ENCODE measurements at places on chromosomes 5 and 9.

GRCh38 chr5:138978080-138978479 is 102.9 kb upstream of the LRRTM2 start:
- no peak for DNase-seq

DNA sequence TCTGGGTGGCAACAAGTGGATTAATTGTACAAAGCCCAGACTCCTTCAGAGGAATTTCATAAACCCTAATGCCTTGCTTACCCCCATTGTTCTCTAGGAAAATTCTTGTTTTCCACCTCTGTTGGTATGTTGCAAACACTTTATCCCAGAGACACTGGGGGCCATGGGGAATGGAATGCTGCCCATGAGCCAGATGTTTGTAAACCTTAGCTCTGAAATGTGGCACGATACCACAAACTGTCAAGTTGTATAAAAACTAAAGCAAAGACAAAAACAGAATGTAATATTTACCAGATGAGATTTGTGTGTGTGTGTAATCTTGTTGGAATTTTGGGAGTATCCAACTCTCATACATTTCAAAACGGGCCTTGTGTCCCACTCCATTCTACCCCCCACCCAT is 465.0 kb downstream of the EBF1 start:
- no peak for DNase-seq

- no peak for DNase-seq
These were observed 1162.5 kb upstream of the DMAC1 start for GRCh38 chr9:8962084-8962483.

GRCh38 chr5:140093866-140094265 is 20.0 kb upstream of the PURA start:
- DNase-seq = no peak

GRCh38 chr9:129313331-129313955 is 135.4 kb upstream of the IER5L start:
- no peak for DNase-seq

GRCh38 chr9:86279839-86280238 is 2.5 kb downstream of the ISCA1 start:
- DNase-seq = no peak

GRCh38 chr5:97923496-97923895 is 740.4 kb upstream of the RIOK2 start:
- no peak for DNase-seq

DNA sequence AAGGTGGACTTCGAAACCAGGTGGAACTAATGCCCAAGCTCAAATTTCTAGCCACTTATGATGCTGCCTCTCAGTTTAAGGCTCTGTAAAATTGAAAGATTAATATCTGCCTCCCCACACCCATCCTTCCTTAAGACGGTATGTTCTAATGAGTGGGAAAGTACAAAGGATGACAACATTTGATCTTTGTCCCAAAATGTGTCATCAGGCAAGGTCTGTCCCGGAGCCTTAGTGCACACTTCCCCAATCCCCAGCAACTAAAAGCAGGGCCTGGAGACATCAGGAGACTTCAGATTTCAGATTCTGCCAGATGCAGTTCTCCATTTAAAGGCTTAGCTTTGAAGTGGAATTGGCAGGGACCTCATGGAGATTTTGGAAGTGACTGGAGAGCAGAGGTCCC is 316.5 kb downstream of the ASTN2 start:
- DNase-seq = no peak

- DNase-seq = no peak
These were observed 5.6 kb upstream of the GZMA start for GRCh38 chr5:55096861-55097260.

- DNase-seq = peak; percentile 9
These were observed 1.0 kb upstream of the EFNA5 start for GRCh38 chr5:107671742-107672210.

DNA sequence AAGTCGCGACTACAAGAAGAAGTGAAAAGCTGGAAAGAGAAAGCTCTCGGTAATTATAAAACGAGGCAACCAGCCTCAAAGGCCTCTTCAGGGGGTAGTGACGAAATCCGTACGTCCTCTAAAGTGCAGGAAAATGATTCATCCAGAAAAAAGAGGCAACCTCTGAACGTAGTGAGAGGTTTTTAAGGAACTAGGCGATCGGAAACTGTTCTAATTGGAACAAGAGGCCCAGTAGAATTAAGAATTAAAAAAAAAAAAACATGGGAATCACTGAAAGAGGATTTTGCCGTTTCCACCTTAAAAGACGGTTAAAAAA is 1.0 kb downstream of the CSNK1A1 start:
- no peak for DNase-seq

GRCh38 chr5:96247708-96248107 is 185.3 kb downstream of the PCSK1 start:
- no peak for DNase-seq

DNA sequence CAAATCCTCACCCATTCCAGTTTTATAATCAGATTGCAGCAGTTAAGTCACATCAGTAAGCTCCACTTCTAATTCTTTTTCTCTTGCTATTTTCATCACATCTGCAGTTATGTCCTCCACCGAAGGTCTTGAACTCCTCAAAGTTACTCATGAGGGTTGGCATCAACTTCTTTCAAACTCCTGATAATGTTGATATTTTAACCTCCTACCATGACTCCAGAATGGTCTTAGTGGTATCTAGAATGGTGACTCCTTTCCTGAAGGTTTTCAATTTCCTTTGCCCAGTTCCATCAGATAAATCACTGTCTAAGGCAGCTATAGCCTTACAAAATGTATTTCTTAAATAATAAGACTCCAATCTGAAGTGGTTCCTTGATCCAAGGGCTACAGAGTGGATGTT is 53.8 kb upstream of the EDIL3 start:
- DNase-seq = no peak

- DNase-seq = no peak
These were observed 587 bp downstream of the OR2Y1 start for GRCh38 chr5:180739271-180739670.

- no peak for DNase-seq
These were observed 291.8 kb downstream of the SLIT3 start for GRCh38 chr5:169009123-169009522.

DNA sequence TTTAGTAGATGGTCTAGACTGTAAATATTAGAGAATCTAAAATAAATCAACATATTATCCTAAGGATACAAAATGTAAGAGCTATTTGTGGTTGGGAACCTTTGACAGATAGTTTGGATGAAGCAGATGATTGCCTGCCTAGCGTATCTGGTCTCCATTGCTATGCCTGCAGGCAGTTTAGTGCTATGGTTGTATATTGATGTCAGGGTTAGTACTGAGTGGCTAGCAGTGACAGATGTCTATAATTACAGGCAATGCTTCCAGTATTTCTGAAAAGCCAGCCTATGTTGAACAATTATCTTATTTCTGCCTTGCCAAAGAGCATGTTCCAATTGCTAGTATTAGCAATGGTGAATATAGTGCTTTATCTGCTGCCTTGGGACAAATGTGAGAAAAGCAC is 151.3 kb upstream of the TLX3 start:
- no peak for DNase-seq

DNA sequence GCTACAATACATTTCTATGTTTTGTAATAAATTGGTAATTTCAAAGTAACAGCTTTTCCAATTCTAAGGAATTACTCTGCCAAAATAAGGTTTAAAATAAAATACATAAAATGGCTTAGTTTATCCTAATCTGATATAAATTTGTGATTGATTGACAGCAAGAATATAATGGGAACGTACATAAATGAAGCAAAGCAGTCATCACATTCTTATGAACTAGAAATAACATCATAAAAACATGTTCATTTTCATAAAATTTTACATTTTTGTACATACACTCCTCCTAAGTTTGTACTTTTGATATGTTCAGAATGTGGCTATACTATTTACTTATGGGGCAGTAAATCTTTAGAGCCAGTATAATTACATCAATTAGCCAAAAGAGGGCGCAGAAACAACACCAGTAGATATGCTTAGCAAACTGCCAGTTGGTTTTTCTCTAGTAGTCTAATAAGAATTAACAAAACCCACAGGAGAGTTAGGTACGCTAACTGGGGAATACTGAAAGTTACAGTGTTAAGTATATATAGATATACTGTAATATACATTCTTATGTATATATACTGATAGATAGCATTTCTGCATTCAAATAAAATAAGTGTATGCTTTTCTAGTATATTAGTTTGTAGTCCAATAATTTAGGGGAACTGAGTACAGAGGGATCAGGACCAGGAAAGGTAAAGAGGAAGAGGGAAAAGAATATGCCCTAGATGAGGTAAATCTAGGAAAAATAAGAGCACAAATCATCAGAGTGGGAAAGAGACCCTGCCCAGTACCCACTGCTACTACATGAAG is 76.8 kb downstream of the ZDHHC21 start:
- no peak for DNase-seq

GRCh38 chr9:11312966-11313365 is 700.2 kb upstream of the PTPRD start:
- no peak for DNase-seq

- DNase-seq = no peak
These were observed 98.7 kb downstream of the TLE4 start for GRCh38 chr9:79670269-79670961.

GRCh38 chr5:68273717-68274409 is 58.3 kb downstream of the PIK3R1 start:
- DNase-seq = no peak

- no peak for DNase-seq
These were observed 58.4 kb downstream of the PBX3 start for GRCh38 chr9:125805586-125805985.

- no peak for DNase-seq
These were observed 39.4 kb downstream of the UNC5A start for GRCh38 chr5:176849611-176850227.

- DNase-seq = no peak
These were observed 107.0 kb upstream of the PCA3 start for GRCh38 chr9:76657265-76657664.

DNA sequence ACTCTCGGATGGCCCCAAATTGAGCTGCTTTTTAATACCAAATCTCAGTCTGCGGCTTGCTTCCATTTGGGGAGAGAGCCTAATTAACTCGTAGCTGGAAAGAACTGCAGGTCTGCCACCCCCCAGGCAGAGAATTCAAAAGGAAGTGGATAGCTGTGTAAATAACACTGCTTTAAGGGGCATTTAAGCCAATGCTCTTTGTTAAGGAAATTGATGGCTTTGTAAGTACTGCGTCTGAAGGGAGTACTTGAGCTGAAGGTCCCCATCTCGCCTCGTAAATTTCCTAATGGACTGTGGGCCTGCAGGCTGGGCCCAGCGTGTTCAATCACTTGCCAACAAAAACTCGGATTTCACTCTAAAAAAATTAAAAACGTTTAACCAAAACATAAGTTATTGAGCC is 132.7 kb downstream of the PAPPA start:
- no peak for DNase-seq

- no peak for DNase-seq
These were observed 439.3 kb upstream of the KLF4 start for GRCh38 chr9:107928701-107929371.

- no peak for DNase-seq
These were observed 39.7 kb upstream of the SPRY4 start for GRCh38 chr5:142364251-142365145.

DNA sequence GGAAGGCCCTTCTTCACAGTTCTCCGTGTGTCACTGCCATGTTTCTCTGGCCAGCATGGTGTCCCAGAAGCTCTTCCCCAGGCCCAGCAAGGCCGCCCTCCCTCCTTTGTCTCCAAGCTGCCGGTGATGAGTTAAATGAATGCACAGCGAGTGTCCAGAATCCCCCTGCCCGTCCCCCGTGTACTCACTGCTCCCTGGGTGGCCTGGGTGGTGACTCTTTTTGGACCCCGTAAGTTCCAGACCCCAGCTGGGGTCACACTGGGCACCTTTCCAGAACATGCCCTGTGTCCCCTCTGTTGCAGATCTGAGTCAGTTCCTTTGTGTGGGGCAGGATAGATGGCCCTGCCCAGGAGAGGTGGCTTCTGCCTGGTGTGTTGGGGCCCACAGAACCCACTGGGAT is 95.0 kb downstream of the MRPL36 start:
- no peak for DNase-seq

DNA sequence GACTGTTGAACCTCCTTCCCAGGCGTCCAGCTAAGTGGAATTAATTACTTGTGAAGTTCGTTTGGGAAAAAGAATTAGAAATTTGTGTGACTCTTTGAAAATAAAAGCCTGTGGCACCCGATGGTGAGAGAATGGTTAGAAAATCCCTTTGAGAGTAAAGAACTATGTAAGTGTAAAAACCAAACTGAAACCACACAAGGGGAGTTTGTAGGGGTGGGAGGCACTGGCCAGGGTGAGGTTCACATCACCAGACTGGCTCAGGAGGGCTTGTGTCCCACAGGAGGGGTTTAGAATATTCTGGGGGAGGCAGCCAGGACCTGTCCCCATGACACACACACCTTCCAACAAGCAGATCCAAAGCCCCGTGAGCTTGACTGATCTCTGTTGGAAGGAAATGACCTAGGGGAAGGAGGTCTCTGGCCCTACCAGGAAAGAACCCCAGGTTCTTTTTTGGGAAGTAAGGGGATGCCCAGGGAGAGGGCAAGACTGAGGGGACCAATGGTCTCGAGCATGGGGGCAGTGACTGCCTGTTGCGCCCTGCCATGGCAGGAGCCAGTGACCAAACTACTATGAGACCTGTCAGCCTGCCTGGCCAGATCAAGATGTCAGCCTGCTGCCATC is 4.3 kb downstream of the SPATA24 start:
- no peak for DNase-seq

DNA sequence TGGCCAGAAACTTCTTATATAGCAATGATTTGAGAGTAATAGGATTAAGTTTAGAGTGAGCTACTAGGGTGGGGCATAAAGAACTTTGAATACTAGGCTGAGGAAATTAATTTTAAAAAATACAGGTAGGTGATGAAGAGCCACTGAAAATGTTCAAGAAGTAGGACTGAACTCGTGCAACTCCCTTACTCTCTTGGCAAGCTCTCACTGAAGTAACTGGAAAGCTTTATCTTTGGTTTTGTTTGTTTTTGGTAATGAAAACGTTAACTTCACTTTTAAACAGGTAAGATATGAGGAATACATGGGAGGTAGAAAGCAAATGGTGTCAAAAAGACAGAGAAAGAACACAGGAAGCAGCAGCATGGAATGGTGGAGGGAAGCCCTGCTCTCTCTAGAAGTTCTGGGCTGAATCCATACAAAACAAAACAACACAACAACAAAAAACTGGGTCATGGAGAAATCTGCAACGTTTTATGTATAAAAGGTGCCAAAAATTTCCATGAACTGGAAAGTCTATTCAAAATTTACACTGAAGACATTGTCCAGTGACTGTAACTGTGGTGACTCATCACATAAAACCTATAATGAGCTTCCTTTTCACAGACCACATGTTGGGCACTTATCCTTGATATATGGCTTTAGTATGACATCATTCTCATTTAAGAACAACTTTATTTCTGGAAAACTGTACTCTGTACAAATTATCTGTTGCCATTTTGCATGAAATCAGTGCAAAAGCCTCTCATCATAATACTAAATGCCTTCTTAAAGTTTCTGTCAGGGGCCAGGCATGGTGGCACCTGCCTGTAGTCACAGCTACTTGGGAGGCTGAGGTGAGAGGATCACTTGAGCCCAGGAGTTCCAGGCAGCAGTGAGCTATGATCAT is 91.2 kb upstream of the CHD1 start:
- no peak for DNase-seq
